Astrocyte of the spinal cord (primary cell): ENCODE measurements at places on chromosomes 3 and 15.

GRCh38 chr3:129514563-129514962, 13.9 kb upstream of the RHO start:
- DNase-seq, result no peak

DNA sequence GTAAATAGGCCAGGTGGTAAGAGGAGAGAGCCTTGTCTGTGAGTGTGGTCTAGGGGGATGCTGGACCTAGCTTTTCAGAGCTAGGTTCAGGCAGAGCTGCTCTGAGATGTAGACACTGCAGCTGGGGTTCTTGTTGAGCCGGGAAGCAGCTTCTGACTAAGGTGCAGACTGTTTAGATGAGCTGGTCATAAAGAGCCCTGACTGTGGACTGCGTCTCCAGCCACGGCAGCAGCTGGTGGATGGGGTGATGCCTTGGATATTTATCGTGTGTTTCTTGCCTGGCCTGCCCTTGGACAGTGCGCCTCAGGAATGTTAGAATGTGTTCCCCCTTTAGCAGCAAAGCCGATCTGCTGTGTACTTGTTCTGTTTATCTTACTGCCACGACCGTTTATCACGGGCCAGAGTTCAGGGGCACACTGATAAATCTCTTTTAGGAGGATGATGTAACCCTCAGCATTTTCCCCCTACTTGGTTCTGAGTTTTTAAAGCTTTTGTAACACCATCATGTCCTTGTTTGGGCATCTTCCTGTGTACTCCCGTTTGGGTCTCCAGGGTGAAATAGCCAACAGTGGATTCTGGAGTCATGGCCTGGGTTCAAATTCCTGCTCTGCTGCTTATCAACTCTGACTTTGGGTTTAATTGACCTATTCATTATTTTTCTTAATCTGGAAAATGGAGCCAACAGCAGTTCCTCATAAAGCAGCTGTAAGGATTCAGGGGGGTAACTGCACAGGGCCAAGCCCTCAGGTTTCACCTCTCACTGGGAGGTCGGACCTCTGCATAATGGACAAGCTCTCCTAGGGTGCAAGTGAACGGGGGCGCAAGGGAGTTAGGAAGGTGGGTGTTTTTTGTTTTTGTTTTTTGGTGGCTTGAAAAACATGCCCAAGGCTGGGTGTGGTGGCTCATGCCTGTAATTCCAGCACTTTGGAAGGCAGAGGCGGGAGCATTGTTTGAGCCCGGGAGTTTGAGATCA, 51.4 kb downstream of the FLNB start:
- DNase-seq, result peak; percentile 87

DNA sequence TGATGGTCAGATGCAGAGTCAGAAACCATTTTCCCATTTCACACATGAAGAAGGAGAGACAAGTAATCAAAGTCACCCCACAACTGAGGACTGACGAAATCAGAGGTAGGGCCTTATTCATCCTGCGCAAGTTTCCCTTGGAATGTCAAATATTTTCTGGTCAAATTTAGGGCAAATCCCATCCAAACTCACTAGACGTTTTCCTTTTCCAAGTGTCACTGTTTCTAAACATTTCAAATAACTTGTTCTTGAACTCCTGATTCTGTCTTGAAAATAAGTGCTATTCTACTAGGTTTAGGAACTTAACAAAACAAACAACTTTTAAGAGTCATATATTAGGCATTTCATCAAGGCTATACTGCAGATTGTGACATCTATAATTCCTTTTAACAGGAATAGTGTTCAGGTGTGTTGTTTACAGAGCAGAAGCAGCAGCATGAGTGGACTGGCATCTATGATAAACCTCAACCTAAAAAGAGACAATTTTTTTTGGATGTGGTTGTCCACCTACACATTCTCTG, 40.7 kb downstream of the SUMF1 start:
- DNase-seq, result no peak

DNA sequence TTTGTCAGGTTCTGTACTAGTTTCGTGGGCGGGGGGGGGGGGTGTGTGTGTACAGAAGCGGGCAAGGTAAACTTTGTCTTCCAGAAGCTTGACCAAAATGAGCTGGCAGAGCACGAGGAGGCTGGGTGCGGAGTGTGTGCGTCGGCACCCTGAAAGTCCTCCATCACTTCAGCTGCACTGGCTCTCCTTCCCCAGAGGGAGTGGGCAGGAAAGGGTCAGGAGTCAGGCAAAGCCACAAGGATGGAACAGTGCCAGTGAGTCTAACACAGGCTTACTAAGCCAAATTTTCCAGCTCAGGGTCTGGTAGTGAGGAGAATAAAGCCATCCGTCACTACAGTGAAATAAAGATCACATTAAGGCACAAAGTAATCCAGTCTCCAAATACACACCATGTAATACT, 11.9 kb upstream of the SH3GL3 start:
- peak; percentile 5 for DNase-seq

- DNase-seq, result no peak
Measured at GRCh38 chr3:167067787-167068161, 312.3 kb downstream of the ZBBX start.

GRCh38 chr3:162742159-162742717, 1245.6 kb downstream of the OTOL1 start:
- no peak for DNase-seq

DNA sequence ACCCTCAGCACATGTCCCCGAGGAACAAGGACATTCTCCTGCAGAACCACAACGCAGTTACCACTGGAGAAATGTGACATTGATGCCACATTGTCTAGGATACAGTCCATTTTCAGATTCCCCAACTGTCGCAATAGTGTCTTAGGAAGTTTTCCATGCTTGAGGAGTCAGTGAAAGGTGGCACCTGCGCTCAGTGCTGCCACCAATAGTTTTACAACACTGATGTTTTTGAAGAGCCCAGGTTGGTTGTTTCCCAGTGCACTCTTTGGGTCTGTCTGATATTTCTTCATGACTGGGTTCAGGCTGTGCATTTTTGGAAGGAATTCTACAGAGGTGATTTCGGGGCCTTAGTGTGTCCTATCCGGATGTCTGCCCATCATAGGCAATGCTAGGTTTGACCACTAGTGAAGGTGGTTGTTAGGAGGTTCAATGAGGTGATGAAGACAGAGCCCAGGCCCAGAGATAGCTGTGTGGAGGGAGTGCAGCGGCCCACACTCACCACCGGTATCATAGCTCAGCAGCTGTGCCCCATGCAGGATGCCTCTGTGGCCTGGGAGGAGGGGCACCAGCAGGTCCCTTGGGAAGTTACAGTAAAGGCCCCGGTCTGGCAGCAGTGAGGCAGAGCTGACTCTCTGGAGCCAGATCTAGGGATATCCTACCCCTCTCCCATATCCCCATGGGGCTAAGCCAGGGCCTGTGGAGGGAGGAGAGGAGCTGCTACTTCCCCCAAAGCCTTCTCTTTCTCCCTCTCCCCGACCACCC, 96.6 kb downstream of the DNAJB8 start:
- no peak for DNase-seq
